ENCODE measurements at places on chromosomes 4 and X. TPM values are rescaled to one million over a fixed set of nuclear protein-coding genes. Genes with fewer than 3 reads are reported as not detected.

SFRP2 gene
- 51.9 TPM for total RNA-seq

NUP62CL gene
- 4.2 TPM for total RNA-seq

OCIAD1 gene
- total RNA-seq, result 119 TPM

PAGE2B gene
- total RNA-seq, result not detected

PDE5A gene
- 131 TPM for total RNA-seq

PLP1 gene
- 65.0 TPM for total RNA-seq

DGAT2L6 gene
- total RNA-seq, result not detected

MFAP3L gene
- 10.8 TPM for total RNA-seq

TRPC3 gene
- 0.51 TPM for total RNA-seq

CCKAR gene
- total RNA-seq, result 0.44 TPM

SGMS2 gene
- total RNA-seq, result 47.8 TPM

FAM149A gene
- total RNA-seq, result 13.6 TPM

CYSLTR1 gene
- 1.5 TPM for total RNA-seq

SCML2 gene
- 1.0 TPM for total RNA-seq

FHIP1A gene
- total RNA-seq, result 29.1 TPM

BEX4 gene
- 7.8 TPM for total RNA-seq

APELA gene
- not detected for total RNA-seq

RAI2 gene
- 20.7 TPM for total RNA-seq

GRIA3 gene
- total RNA-seq, result 1.2 TPM

FAM133A gene
- total RNA-seq, result 0.19 TPM

GAGE12J gene
- total RNA-seq, result not detected
